ENCODE measurements at places on chromosomes 11 and 22.

DNA sequence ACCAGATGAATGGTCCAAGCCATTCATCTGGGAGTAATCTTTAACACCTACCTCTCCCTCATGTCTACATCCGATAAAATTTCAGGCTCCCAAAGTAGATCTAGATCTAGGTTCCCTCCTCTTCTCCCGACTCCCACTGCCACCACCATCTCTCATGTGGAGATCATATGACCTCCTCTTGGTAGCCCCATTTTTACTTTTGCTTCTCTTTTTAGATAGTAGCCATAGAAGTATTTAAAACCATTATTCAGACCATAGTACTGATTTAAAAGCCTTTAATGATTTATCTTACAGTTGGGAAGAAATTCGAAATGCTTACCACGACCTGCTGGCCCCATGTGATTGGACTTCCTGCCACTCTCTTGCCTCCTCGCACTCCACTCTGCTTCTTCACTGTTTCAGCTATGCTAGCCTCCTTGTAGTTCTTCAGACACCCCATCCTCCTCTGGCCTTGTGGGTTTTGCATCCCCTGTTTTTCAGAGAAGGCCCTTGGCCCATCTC is 98.5 kb downstream of the RASSF10 start:
- no peak for DNase-seq

DNA sequence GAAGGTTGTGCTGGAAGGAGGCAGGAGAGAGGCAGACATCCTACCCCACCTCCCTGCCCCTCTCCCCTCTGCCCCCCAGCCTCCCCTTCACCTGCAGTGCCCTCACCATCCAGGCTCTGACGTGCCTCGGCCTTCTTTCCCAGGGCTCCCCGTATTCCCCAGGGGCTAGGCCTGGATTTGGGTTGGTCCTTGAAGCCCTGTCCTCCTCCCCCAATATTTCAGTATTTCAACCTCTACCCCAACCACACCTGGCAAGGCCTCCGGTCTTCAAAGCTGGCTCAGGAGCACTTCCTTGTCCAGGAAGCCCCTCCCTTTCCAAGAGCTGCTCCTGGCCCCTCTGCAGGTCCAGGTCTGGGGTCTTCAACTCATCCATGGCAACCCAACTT is 8.6 kb upstream of the PDE2A start:
- DNase-seq, result no peak

- no peak for DNase-seq
These were observed 572 bp upstream of the APLP2 start for GRCh38 chr11:130068986-130069658.

DNA sequence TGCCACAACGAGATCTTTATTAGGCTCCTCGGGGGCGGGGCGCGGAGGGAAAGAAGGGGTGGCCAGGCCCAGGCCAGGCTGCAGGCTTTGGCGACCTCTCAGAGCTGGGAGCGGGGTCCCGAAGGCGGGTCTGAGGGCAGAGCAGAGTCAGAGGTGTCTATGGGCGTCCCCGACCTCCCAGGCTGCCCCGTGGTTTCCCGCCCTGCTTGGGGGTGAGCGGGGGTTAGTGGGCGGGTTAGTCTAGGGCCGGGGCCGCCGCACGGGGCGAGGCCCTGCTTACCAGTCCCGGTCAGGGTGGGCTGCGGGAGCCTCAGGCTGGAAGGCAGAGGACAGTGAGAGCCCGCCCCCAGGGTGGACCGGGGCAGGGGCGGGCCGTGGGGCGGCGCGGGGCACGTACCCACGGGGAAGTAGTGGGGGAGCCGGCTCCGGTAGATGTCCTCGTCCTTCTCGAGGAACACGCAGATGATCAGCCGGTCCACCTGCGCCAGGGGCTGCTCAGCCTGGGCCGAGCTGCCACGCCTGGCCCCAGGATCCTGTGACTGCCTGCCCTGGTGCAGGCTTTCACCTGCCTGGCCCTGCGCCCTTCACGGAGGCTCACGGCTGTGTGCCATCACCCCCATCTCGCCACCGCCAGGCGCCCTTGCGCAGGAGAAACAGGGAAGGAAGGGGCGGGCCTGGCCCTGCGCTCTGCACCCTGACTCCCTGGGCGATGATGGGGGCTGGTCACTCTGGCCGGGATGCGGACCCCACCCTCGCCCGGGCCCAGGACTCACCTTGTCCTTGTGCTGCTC is 12.5 kb downstream of the OTUB1 start:
- DNase-seq, result no peak

DNA sequence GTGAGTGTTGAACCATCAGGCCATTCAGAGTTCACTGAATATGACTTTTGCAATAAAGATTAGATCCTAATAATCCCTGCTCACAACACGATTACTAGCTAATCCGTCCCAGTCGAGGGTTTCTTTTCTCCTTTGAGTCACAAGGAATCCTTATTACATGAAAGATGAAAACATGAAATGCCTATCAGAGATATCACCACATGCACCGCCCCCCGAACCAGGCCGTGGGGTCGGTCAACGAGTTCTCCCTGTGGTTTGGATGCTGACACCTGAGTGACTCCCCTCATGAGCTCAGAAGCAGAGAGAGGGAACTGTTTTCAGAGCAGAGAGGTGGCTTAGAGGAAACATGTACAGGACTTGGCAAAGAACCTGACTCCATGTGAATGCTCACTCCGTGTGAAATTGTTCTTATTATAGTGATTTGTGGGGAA is 263.3 kb downstream of the ETS1 start:
- DNase-seq, result no peak

DNA sequence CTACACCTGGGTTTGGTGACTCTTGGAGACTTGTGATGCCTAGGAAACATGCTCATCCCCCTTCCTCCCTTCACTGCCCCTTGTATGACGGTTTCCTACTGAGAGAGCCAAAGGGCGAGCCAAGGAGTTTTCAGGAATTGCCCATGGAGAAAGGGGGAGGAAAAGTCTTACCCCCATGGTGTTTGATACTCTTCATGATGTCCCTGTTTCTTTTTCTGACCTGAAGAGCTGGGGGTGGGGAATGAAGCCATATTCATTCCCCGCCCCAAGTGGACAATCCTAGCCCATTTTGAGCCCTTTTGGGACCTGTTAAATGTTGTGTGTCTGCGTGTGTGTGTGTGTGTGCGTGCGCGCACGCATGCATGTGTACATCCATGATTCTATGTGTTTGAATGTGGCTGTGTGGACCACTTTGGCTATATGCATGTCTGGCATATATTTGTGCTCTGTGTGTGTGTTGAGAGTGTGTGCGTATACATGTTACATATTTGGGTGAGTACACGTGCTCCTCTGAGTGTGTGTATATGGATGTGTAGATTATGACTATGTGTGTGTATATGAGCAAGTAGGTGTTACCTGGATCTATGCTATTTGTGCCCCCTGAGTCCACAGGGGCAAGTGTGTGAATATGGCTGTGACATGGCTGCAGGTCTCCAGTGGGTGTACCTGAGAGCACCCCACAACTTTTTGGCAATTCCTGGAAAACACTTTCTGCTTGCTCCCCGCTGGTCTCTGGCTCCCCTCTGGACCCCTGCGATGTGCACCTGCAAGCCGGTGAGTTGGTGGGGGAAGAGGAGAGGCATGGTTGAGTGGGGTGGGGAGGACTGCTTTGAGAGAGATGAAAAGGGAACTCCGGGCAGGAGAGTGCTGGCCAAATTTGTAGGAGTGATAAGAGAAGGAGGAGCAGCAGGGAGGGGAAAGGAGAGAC is 24.6 kb downstream of the OTOG start:
- DNase-seq, result no peak

- no peak for DNase-seq
These were observed 203.8 kb downstream of the CASP12 start for GRCh38 chr11:104694259-104695064.

DNA sequence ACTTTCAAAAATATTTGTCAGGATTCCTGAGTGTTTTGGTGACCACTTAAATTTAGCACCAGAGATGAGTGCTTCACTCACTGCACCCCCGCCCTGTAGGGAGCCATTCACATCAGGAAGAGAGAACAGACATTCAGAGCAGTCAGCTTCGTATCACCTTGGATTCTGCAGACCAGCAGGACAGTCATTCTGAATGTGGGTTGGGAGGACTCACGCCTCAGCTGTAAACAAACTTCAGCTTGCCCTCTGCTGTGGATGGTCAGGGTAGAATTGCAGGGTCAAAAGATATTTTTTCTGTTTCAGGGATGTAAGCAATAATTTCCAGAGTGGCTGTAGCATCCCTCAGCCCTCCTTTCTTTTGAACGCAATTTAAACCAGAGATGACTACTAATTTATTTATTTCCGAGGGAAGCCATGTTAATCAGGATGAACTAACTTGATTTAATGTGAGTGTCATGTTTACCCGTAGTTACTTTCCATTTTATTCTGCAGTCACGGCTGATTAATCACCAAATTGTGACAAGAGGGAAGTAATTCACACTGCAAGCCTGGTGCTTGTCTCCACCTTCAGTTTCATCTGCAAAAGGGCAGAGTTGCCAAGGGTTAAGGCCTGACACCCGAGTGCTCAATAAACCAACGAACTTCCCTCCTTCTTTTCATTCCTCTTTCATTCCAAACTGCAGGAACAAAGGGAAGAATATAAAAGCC is 174.2 kb upstream of the DDI1 start:
- DNase-seq, result no peak

DNA sequence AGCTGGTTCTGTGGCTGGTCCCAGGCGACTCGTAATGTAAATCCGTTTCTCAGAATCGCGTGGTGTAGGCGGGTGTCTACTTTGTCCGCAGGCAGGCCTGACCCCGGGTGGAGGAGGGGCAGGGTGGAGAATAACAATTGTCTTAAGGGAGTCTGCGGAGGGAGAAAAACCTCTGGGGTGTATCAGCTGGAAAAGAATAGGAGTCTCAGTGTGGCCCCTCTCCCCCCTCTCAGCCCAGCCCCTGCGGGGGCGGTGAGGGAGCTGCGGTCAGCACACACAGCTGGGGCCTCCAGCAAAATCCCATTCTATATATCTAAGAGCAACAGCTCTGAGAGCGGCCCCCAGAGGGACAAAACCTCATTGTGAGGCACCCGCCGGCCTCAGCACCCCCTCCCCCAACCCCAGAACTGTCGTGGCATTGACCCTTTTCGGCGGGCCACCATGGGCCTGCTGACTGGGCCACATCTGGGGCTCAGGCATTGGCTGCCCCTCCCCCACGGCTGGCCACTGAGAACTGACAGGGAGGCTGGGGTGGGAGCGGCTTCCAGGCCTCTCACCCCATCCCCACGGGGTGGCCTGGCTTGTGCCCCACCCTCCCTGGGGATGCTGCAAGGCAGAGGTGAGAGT is 2.7 kb upstream of the MYRF start:
- DNase-seq, result no peak

DNA sequence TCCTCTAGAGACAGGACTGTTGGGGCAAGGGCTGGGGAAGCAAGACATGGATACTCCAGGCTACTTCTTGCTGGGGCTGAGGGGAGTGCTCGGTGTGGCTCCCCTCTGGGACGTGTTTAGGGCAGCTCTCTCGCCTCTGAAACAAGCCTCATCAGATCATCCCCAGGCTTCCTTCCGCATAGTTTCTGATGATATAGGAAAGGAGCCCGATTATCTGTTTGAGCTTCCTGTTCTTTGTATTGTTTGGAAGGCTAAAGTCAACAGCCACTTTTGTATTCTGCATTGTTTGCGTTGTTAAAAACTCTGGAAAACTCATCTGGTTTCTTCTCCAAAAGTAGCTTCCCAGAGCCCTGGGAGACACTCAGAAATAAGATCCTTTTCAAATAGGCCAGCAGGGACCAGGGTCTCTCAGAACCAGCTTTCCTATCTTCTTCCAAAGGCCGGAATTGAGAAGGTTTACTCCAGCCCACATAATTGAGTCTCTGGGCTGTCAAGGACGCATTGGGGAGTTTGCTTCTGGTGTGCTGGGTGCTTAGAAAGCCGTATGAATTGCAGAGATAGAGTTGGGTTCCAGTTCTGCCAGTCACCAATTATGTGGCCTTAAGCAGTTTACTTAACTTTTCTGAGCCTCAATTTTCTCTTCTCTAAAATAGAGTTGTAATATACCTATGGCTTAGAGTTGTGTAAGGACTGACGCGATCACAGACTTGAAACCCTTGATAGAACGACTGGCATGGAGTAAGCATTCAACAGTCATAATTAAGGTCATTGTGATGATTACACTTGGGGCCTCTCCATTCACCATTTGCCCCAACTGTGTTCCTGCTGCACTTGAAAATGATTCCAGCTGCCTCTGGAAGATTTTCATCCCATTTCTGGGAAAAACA is 19.1 kb downstream of the CD44 start:
- no peak for DNase-seq

DNA sequence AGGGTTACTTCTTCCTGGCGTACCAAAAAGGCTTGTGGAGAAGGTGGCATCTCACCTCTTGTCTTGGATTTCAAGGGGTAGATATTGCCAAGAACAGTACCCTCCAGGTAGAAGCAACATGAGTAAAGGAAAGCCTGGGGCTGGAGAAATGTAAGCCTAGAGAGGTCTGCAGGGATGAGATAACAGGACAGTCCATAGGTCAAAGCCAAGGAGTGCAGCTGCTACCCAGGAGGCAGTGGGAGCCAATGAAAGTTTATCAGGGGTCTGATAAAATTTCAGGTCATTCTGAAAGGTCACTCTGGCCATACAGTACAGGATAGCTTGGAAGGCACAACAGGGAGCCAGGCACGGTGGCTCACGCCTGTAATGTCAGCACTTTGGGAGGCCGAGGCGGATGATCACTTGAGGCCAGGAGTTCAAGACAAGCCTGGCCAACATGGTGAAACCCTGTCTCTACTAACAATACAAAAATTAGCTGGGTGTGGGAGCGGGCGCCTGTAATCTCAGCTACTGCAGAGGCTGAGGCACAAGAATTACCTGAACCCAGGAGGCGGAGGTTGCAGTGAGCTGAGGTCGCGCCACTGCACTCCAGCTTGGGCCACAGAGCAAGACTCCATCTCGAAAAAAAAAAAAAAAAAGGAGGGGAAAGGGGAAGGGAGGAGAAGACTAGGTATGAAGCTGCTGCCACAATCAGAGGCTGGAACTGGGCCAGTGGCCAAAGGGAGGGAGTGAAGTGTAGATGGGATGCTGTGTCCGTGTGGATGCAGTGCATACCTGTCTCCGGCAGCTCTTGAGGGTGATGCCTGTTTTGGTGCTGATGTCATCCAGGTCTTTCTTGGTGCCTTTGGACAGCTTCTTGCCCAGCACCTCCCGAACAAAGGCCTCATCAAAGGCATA is 1.2 kb downstream of the FIBP start:
- no peak for DNase-seq

DNA sequence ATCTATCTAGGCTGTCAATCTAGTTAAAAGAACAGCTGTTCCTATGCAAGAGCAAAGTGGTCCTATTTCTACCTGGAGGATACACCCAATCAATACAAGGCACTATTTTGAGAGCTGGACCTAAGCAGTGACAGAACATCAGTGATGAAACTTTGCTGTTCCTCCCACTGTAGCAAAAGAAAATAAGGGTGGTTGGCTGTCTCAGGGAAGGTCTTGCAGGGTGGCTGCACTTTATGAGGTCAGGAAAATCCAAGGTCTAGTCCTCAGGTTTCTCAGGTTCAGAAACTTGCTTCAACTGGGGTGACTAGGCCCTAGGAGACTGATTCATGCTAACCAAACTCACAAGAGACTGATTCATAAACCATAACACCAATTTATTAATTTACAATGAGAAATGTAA is 11.6 kb downstream of the CPSF7 start:
- DNase-seq, result no peak

DNA sequence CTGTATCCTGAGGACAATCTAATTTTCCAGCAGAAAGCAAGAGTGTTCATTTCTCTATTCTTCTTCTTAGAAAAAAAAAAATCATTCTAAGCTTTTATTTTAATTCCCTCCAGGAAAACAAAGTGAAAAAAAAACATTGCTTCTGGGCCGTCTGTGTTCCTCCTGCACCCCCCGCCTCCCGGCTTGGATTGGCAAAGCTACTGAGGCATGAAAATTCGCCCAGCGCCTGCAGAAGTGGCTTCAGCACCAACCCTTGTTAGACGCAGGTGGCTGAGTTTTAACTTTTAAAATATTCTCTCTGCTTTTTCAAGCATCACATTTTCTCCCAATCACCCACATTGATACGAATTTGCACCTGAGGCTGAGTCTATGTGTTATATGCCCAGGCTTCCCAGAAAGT is 401.6 kb downstream of the BRD1 start:
- no peak for DNase-seq

Measured in NCI-H2107 (cell line).